ENCODE measurements at places on chromosomes 13 and 19.

- no peak for DNase-seq
These were observed 10.8 kb downstream of the STAP2 start for GRCh38 chr19:4327877-4328242.

DNA sequence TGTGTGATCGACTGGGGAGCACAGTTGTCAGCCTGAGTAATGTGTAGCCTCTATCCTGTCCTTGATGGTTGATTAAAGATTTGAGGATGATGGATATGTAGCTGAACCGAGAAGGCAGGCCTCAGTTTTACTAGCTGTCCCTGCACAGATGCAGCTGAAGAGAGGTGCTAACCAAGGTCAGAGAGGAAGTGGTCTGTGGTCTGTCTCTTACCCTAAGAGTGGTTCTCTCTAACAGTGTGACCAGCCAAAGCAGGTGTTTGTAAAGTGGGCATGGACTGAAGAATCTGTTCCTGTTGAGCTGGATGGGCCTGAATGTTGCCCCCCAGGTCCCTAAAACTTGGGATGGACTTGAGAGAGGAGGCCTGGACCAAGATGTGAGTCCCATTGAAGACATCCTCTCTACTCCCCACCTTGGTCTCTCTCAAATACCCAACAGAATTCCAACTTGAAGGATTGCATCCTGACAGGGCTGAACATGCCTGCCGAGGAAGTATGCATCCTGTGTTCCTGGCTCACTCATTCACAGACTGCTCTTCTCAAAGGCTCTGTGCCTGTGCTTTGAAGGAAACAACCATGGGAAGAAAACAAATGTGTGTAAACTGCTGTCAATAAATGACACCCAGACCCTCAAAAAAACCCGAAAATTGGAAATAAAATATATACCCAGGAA is 223.8 kb downstream of the MAB21L1 start:
- no peak for DNase-seq

GRCh38 chr13:85650613-85651012 is 148.6 kb downstream of the SLITRK6 start:
- no peak for DNase-seq

- no peak for DNase-seq
These were observed at the start of gene GAS6 for GRCh38 chr13:113863524-113864272. TSS of gene GAS6 (minus strand) at chr13:113864076. CDS start at chr13:113863920, 156 bp downstream.

DNA sequence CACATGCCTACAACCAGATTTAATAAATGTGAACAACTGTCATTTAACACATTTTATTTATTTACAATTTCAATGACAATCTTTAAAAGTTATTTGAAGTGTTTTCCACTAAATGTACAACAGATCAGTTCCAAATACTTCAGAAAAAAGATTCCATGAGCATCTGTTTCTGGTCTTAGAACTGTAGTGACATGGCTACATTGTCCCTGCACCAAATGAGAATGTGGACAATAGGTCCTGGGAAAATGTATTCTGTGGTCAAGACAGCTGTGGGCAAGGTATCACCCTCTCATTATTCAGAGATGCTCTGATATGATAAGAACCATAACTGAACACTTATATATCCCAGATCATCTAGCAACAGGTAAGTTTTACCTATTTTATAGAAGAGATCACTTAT is 43.7 kb downstream of the ELF1 start:
- no peak for DNase-seq

All from NCI-H1694 treated with DMSO at 0.1 percent for 48 hours (cell line).